ENCODE measurements at places on chromosomes 13 and 19.

DNA sequence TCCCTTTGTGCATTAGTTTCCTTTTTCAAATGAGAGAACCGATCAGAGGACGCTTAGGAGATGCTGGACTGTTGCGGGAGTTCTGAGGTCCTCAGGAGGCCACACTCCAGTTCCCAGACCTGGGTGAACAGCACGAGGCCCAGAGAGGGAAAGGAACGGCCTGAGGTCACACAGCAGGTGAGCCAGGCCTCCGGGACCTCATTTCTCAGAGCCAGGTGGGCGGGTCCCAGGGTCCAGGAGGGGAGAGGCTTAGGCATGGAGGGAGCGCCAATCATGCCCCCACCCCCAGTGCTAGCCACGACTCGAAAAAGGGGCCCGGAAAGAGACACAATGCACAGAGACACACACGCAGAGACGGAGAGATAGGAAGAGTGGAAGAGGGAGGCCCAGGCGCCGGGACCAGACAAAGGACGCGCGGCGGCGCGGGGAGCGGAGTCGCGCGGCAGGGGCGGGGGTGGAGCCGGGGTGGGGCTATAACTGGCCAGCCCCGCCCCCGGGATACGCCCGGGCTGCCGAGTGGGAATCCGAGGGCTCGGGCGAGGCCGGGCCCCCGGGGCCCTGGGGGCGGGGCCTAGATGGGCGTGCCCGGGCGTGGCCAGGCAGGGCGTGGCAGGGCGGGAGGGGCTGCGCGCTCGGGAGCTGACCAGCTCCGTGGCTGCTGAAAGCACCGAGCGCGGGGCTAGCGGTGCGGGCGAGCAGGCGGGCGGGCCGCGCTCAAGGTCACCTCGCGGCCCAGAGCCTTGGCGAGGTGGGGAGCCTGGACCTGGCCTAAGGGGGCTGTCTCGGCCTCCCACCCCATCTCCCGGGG, 1.6 kb downstream of the ELAVL3 start:
- no peak for DNase-seq

DNA sequence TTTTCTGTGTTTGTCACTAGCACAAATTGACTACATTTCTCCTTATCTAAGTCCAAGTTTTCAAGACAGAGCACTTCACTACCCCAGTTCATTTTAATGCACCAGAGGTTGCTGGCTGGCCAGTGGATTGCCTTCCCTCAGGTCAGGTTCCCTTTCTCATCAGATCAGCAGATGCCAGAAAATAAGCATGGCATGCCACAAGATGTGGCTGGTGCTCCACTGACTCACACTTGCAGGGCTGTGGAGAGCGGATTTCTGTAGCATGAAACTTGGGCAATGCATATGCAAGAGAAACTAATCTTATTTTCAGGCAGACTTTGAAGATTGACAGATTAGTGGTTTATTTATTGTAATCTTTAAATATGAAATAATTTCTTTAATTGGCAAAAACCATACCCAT, 79.5 kb downstream of the RUBCNL start:
- DNase-seq = no peak

- DNase-seq = no peak
Measured at GRCh38 chr13:80251403-80251802, 89.5 kb downstream of the SPRY2 start.

DNA sequence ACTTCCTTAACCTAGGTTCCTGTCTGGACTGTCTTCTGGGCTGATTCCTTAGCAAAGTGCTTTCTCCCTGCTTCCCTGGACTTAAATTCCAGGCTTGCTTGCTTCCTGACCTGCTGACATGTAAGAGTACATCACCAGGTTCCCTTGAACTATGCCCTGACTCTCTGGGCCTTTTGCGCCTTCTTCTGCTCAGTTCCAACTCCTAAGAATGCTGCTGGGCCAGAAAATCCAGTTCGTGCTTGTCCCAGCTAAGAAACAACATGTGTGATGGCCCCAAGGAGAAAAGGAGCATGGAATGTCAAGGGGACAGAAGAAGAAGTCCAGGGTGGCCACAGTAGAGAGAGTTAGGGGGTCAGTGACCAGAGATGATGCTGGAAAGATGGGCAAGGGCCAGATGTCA, 42.6 kb upstream of the MBNL2 start:
- DNase-seq = no peak

DNA sequence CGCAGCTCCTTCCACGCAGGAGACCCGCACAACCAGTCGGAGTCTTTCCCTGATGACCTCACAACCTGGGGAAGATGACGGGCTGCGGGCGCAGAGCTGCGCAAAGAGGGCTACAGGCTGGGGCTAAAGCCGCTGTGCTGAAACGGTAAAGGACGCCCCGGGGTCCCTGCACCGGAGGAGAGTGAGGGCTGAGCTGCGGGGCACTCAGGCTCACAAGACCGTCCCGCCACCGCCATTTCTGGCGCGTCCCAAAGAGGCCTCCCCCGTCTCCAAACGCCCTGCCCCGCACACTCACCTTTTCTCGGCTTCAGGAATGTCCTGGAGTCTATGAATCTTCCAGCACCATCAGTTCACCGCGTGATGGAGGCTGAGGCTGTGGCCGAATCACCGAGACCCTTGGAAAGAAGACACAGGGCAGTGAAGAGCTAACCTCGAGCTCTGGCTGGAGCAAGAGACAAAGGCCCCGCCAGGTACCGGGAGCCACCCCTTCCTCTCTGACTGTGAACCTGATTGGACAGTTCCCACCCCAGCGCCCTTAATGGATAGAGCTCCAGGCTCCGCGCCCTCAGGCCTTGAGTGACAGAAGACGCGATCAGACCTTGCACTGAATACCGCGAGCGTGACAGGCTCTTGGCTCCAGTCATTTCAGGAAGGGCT, 41.8 kb upstream of the ZNF429 start:
- DNase-seq = no peak

DNA sequence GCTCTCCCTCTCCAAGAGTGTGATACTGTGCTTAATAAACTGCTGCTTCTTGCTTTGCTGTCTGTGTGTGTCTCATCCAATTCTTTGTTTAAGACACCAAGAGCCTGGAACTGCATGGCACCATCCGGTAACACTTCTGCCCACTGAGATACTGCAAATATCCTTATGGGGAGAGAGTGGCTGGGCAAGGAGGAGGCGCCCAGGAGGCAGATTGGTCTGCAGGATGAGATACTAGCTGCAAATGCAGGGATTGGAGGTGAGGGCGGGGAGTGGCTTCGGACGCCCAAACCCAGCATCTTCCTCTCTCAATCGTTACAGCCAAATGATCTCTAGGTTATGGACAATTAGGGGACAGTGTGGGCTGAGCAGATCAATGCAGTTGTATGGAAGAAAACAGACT, 1.7 kb upstream of the SIGLEC7 start:
- DNase-seq = no peak

DNA sequence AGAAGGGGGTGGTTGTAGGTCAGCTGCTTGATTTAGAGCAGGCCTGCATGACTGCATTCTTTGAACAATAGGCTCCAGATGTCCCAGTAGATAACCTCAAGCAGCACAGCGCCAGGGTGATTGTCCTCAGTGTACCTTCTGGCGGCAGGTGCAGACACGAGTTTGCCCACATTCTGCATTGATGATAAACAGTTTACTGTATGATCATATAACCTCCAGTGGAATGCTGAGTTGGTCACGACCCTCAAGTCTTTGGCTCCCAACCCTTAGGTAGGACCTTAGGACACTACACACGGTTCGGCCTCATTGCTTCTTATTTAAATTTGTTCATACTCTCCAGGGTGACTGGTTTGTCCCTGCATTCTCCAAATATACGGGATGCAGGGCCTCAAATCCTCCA, 12.2 kb downstream of the ZNF439 start:
- DNase-seq = no peak

- no peak for DNase-seq
Measured at GRCh38 chr19:46528601-46529590, 33.2 kb upstream of the PNMA8B start.

DNA sequence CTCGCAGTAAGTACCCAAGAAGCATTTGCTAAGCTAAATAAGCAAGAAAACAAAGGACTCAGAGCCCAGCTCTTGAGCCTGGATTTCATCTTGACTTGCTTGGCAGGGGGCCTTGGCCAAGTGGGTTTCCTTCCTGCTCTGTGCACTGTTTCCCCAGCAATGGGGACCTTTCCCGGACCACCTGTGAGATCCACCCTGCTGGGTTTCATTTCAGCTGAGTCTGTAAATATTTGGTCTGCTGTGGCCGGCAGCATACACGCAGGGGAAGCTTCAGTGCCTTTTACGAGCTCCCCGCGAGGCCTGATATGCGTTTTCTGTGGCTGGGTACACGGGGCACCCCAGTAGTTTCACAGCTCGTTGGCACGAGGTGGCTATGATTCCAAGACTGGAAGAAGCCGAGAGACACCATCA, 12.4 kb upstream of the TINCR start:
- no peak for DNase-seq

- no peak for DNase-seq
Measured at GRCh38 chr19:35846038-35846668, 6.2 kb downstream of the NPHS1 start.

GRCh38 chr19:8174706-8175105, 25.3 kb upstream of the FBN3 start:
- DNase-seq = no peak

- DNase-seq = no peak
Measured at GRCh38 chr13:27960362-27961226, 8.5 kb downstream of the CDX2 start.

DNA sequence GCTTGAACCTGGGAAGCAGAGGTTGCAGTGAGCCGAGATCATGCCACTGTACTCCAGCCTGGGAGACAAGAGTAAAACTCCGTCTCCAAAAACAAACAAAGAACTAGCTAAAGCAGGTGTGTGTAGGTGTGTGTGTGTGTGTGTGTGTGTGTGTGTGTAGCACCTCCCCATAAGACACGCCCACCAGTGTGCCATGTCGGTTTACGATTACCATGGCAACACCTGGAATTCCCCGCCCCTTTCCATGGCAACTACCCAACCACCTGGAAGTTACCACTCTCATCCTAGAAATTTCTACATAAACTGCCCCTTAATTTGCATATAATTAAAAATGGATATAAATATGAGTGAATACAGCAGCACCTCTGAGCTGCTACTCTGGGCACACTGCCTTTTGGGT, 80.9 kb upstream of the ADGRE5 start:
- no peak for DNase-seq

- DNase-seq = no peak
Measured at GRCh38 chr13:25493931-25494640, 122.3 kb downstream of the ATP8A2 start.

GRCh38 chr13:20964904-20965303, 62.4 kb upstream of the XPO4 start:
- DNase-seq = no peak

- DNase-seq = no peak
Measured at GRCh38 chr13:109233293-109233692, 553.1 kb downstream of the IRS2 start.

GRCh38 chr19:9306443-9306842, 3.2 kb downstream of the ZNF699 start:
- no peak for DNase-seq

GRCh38 chr13:101080616-101081015, 335.7 kb downstream of the NALCN start:
- DNase-seq = no peak

GRCh38 chr19:56670961-56671612, 470 bp downstream of the ZNF835 start:
- no peak for DNase-seq

- peak; percentile 39 for DNase-seq
Measured at GRCh38 chr19:33771384-33772101, 25.1 kb upstream of the KCTD15 start.

- DNase-seq = no peak
Measured at GRCh38 chr19:7830823-7831222, 805 bp downstream of the EVI5L start.

DNA sequence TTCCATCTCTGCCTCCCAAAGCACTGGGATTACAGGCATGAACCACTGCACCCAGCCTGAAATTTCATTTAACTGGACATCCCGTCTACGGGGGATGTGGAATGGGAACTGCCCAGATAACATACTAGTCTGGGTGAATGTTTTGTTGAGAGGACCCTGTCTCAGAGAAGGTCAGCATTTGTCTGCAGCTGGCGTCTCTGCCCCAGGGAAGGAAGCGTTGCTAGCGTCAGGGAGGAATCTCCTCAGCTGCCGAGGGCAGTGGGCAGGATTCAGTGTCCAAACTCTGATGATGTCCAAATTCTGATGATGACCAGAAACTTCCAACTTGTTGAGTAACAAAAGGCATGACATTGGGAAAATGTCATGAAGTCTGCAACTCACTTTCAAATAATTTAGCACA, 3.1 kb downstream of the NXNL1 start:
- no peak for DNase-seq

DNA sequence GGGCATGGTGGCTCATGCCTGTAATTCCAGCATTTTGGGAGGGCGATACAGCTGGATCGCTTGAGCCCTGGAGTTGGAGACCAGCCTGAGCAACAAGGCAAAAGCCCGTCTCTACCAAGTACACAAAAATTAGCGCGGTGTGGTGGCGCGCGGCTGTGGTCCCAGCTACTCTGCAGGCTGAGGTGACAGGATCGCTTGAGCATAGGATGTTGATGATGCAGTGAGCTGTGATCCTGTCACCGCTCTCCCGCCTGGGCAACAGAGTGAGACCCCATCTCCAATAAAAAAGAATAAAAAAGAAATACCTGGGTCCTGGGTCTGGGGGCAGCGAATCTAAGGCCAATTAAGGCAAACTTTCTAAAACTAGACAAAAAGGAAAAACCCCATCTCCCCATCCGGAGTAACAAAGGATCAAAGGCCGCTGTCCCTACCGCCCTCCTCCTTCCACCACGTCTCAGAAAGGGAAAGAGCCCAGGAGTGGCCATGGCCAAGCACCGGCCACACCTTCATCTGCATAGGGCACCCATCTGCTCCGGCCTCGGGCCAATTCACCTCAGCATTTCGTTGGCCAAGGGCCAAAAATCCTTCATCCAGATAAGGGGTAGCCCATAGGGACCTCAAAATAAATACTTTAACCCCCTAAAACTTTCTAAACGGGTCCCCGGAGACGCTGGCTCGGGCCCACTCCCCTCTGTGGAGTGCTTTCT, 851 bp downstream of the ZNF320 start:
- DNase-seq = no peak

DNA sequence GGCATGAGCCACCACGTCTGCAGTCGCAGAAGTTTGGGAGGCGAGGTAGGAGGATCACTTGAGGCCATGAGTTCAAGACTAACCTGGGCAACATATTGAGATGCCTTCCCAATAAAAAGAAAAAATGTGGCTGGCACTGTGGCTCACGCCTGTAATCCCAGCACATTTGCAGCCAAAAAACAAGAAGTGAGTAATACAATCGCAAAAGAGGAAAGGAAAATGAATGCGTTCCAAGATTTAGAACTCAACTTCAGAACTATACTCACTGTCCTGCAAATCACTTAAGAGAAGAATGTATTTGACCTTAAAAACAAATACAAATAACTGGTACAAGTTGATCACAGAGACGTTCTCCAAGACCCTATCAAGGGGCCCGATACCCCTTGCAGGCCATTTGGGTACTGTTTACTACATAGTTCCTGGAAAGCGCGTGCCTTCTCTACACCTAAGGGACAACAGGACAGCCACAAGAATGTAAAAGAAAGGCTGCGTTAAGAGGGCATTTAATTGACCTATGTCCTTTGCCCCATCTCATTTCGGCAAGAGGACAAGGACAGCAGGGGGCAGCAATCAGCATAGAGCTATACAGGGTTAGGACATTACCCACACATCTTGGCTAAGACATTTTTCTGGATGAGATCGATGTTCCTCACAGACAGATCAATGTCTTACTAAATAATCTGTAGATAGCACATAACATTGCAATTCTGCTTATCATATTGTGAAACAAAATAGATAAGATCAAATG, 41.3 kb downstream of the FLT3 start:
- peak; percentile 10 for DNase-seq

GRCh38 chr19:48867123-48867745, 1.2 kb downstream of the PLEKHA4 start:
- no peak for DNase-seq

All from activated T-helper 1 cell treated with anti-CD3 and anti-CD28 coated beads, Interleukin-2, amount 50 U/mL, for 16 hours (primary cell).